Stimulated activated CD4-positive, alpha-beta T cell treated with anti-CD3 and anti-CD28 coated beads, Interleukin-4, amount 100 ng/mL, for 24 hours (primary cell): ENCODE measurements at places on chromosomes 4 and X.

DNA sequence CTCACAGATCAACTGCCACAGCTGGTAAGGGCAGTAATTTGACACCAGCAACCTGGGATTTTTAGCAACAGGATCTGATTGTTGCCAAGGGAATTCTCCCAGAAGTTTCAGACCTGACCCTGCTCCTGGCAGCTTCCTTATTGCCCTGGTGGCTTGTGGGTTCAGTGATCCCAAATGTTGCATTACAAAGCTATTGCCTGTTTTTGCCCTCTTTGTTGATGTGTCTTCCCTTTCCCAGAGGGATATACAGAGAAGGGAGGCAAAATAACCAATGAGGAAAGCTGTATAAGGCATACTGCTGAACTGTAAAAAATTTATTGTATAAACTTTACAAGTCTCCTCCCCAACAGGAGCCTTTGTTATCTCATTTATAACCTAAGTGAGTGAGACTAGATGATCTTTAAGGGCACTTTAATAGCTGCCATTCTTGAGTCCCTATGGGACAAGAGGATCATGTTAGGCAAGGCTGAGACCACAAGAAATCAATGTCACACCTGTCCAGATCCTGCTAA lies 22.2 kb downstream of the VSIG4 start:
- DNase-seq, result no peak

DNA sequence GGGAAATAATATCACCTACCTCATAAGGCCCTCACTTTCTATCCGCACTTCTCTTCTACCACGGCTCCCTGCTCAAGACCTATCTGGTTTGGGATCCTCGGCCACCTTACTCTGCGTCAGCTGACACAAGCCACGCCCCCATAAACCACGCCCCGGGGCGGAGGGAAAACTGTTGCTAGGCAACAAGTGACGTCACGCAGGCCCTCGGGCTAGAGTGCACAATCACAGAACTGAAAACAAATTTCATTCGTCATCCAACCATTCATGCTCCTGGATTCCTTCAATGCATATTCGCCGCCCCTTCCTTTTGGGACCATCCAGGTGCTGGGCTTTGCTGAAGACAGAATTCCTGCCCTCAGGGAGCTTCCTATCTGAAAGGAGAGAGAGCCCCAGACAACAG lies 66.3 kb downstream of the SMC1A start:
- DNase-seq, result no peak

DNA sequence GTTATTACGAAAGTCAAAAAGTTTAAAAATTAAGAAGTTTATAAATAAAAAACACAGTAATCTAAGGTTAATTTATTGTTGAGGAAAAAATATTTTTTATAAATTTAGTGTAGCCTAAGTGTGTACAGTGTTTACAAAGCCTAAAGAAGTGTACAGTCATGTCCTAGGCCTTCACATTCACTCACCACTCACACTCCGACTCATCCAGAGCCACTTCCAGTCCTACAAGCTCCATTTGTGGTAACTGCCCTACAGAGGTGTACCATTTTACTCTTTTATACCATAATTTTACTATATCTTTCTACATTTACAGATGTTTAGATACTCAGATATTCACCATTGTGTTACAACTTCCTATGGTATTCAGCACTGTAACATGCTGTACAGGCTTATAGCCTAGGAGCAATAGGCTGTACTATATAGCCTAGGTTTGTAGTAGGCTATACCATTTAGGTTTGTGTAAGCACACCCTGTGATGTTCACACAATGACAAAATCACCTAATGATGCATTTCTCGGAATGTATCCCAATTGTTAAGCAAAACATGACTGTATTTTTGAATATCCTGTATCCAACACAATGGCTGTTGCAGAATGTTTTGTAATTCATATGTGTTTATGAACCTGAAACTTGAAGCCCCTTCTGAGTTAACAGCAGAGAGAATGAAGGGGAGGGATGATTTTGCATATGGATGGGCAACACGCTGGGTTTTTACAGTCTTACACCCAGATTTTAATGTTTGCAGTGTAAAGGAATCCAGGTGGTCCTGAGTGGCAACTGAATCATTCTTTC lies 3.1 kb downstream of the PPBP start:
- DNase-seq, result no peak

DNA sequence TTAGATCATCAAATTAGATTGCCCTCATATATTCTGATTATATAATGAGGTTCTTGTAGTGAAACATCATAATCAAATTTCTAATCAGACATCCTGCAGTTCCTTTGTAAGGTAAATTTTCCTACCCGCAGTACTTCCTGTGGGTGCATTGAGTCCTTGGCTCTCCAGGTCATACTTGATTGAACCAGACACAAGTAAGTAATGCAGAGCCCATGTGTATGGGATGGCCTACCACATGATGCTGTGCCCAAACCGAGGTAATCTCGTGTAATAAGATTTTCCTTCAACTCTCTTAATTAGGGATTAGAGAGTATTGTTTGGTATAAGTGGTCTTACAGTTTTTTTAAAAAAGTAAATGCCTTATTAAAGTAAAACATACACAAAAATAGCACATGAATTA lies 1841.8 kb downstream of the PCDH7 start:
- no peak for DNase-seq

DNA sequence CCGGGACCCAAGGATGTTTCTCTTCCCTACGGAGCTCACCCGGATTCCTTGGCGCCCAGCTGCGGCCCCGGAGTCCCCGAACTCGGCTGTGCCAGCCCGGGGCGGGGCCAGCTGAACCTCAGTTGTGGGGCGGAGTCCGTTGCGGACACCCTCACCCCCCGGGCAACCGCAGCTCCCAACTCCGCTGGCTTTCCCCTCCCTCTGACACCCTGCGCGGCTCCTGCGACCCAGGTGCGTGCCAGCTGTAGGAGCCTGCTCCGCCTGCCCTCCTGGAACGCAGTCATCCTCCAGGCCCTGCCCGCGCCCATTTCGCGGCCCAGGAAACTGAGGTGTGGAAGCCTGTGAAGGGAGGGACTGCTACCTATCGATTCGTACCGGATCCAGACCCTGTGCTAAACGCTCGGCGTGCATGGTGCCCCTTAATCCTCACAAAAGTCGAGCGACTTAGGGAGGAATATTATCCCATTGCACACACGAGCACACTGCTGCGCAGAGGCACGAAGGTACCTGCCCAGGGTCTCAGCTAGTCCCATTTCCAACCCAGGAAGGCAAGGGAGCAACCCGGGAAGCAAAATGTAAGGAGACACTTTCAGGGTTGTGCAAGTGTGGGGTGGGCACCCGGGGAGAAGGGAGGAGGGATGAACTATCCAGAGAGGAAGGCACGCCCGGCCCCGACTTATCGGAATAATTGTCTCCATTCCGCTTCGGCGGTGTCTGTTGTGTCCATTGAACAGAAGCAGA lies 12.3 kb downstream of the MSX1 start:
- DNase-seq, result no peak

GRCh38 chr4:42607011-42607726 lies 49.7 kb downstream of the ATP8A1 start:
- no peak for DNase-seq
